AG04450 (cell line): ENCODE measurements at places on chromosomes 6 and 20. TPM values are rescaled to one million over a fixed set of nuclear protein-coding genes. Genes with fewer than 3 reads are reported as not detected.

DNA sequence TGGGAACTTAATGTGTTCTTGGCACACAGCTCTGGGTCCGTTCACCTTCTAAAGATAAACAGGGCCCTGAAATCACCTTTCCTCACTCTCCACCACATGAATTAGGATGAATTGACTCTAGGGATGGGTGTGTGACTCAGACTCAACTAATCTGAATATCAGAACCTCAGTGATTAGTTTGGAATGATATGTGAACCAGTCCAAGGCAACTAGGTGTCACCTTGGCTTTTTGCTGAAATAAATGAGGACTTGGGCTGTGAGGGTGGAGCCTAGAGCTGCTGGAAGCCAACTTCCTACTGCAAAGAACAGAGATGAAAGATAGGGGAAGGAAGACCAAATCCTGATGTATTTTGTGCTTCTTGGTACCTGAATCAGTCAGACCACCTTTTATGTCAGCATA, 132.0 kb upstream of the RNF24 start:
- DNase-seq = no peak

- no peak for DNase-seq
Measured at GRCh38 chr6:91340896-91341395, 754.1 kb upstream of the MAP3K7 start.

GRCh38 chr6:19857703-19858102, 20.5 kb downstream of the ID4 start:
- no peak for DNase-seq

GRCh38 chr20:46998477-46999240, 104.0 kb downstream of the EYA2 start:
- DNase-seq = no peak

DNA sequence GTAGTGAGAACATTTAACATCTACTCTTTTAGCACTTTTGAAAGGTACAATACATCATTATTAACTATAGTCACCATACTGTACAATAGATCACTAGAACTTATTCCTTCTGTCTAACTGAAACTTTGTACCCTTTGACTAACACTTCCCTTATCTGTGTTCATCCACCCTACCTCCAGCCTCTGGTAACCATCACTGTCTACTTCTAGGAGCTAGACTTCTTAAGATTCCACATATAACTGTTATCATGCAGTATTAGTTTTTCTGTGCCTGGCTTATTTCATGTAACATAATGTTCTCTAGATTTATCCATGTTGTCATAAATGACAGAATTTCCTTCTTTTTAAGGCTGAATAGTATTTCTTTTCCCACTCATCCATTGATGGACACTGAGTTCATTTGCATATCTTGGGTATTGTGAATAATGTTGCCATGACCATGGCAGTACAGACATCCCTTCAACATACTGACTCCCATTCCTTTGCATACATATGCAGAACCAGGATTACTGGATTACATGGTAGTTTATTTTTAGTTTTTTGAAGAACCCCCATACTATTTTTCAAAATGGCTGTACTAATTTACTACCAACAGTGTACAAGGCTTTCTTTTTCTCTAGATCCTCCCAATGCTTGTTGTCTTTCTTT, 135.7 kb downstream of the MOXD1 start:
- DNase-seq = no peak

GRCh38 chr6:71246596-71246995, 42.0 kb upstream of the OGFRL1 start:
- DNase-seq = no peak

DNA sequence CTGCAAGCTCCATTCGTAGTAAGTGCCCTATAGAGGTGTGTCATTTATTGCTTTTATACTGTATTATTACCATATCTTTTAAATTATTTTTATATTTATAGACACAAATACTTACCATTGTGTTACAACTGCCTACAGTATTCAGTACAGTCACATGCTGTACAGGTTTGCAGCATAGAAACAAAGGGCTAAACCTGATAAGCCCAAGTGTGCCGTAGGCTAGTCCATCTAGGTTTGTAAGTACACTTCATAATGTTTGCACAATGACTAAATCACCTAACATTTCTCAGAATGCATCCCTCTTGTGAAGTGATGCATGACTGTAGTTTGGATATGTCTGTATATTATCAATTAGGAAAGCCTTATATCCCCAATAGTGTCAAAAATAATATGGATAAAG, 122.8 kb downstream of the CLVS2 start:
- no peak for DNase-seq

DNA sequence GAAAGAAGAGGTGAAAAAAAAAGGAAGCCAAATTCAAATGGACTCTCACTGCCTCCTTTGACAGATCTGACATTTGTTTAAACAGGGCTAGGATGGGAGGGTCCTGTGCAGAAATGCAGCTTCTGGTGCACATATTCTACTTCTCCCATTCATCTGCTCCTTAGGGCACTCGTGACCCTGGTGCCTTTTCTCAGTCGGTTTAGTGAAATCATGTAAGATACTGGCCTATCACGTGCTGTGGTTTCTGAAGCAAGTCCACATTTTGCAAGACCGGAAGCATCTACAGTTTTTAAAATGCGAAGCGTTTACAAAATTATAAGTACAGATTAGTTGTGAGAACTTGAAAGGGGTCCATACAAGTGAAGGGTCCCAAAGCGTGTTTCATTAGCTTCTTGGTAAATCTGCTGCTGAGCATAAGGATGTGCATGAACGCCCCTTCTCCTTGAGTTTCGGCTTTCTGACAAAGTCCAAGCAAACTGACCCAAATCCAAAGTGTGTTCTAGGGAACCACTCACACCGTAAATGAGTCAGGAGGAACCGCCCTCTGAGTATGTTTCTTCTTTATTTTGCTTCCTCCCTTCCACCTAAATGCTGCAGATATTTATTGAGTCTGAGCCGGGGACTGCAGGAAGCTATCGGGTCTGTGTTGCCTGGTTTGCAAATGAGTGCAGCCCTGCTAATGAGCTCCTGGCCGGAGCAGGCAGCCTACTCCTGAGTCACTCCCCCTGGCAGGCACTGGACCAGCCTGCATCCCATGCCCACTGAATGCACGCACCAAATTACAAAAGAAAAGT, 323.8 kb upstream of the JARID2 start:
- no peak for DNase-seq

DNA sequence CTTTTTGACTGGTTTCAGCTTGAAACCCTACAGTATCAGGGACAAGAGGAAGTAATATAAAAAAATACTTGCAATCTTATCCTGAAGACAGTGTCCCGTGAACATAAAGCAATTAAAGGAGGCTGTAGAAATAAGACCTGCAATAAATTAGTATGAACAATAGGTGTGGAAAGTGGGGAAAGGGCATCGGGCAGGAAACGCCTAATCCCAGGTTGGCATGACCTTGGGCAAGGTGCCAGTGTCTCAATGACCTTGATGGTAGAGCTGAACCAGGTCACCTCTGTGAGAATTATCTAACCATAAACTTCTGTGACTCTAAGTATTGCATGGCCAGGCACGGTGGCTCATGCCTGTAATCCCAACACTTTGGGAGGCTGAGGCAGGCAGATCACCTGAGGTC, 115.2 kb downstream of the LY86 start:
- no peak for DNase-seq

The COL20A1 gene
- not detected in 2 replicates for polyA plus RNA-seq

The GDAP1L1 gene
- not detected in 2 replicates for polyA plus RNA-seq

The AVP gene
- polyA plus RNA-seq = not detected in 2 replicates

The THBD gene
- polyA plus RNA-seq = 0.06 and 0.10 TPM in 2 replicates
